ENCODE measurements at places on chromosomes 1 and 21. TPM values are rescaled to one million over a fixed set of nuclear protein-coding genes. Genes with fewer than 3 reads are reported as not detected.

OR6N2 gene
- not detected for total RNA-seq

ZSWIM5 gene
- 0.24 TPM for total RNA-seq

GAS5 gene
- 545 TPM for total RNA-seq

PRKCZ gene
- total RNA-seq, result 7.6 TPM

TRIM58 gene
- total RNA-seq, result 0.66 TPM

F11R gene
- total RNA-seq, result 28.3 TPM

GJC2 gene
- 1.5 TPM for total RNA-seq

IFI44 gene
- total RNA-seq, result 61.5 TPM

CD84 gene
- 10.1 TPM for total RNA-seq

CYP4X1 gene
- total RNA-seq, result 0.38 TPM

EDARADD gene
- 4.2 TPM for total RNA-seq

SLC2A5 gene
- total RNA-seq, result 1.5 TPM

LGR6 gene
- total RNA-seq, result 0.05 TPM

IL6R gene
- 10.5 TPM for total RNA-seq

KRTAP19-1 gene
- not detected for total RNA-seq

RASAL2 gene
- 2.6 TPM for total RNA-seq

MARK1 gene
- total RNA-seq, result 1.9 TPM

CDC42BPA gene
- total RNA-seq, result 3.9 TPM

DLGAP3 gene
- total RNA-seq, result 0.24 TPM

NCF2 gene
- 11.9 TPM for total RNA-seq

FAM151A gene
- total RNA-seq, result 0.47 TPM

CYP2J2 gene
- total RNA-seq, result 1.1 TPM

RBP7 gene
- 4.2 TPM for total RNA-seq

SLC25A33 gene
- 4.6 TPM for total RNA-seq

PDPN gene
- total RNA-seq, result 5.4 TPM

CASQ2 gene
- 1.0 TPM for total RNA-seq

VHLL gene
- not detected for total RNA-seq

MX2 gene
- 32.0 TPM for total RNA-seq
